CD4-positive, alpha-beta T cell treated with Interferon alpha-2 for 1 hour (primary cell): ENCODE measurements at places on chromosomes 13 and 19.

DNA sequence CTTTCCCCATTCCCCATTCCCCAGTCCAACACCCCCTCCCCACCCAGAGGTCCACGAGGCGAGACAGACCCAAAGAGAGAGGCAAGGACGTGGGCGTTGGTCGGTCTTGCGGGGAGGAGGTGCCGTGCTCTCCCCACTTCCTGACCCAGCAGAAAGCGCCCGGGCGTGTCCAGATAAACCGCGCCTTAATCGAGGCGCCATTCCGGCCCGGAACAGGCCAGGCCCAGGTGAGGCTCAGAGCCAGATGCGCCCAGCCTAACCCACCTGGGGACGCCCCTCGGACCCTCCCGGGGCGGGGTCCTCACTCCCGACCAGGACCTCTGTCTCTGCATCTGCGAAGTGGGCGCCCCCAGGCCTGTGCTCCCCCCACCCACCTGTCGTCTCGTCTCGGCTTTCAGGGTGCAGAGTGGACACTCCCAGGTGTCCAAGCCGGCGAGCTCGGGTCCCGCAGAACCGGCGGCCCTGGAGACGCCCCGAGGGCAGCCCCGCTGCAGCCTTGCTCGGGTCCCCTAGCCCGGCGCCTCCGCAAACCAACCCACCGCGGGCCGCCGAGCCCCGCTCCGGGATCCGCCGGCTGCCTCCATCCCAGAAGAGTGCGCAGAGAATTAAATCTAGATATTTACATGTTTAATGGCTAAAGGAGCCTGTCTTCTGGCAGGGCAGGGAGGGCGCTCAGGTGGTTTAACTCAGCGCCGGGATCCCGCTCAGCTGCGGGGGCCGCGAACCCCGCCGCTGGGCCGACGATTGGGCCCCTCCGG lies 5.0 kb upstream of the ONECUT3 start:
- no peak for DNase-seq

GRCh38 chr13:52399046-52399445 lies 6.9 kb downstream of the THSD1 start:
- no peak for DNase-seq

GRCh38 chr13:59545007-59545406 lies 618.7 kb downstream of the DIAPH3 start:
- no peak for DNase-seq

- no peak for DNase-seq
These were observed 695 bp downstream of the BST2 start for GRCh38 chr19:17404621-17405249.

- no peak for DNase-seq
These were observed 409.0 kb downstream of the COG6 start for GRCh38 chr13:40064154-40065097.

DNA sequence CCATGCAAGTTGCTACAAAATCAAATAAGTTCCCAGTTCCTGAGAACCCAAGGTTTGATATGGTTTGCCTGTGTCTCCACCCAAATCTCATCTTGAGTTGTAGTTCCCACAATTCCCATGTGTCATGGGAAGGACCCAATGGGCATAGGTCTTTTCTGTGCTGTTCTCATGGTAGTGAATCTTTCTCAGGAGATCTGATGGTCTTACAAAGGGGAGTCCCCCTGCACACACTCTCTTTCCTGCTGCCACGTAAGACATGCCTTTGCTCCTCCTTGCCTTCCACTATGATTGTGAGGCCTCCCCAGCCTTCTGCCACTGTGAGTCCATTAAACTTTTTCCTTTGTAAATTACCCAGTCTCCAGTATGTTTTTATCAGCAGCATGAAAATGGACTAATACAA lies 28.5 kb upstream of the TSHZ3 start:
- DNase-seq = no peak

DNA sequence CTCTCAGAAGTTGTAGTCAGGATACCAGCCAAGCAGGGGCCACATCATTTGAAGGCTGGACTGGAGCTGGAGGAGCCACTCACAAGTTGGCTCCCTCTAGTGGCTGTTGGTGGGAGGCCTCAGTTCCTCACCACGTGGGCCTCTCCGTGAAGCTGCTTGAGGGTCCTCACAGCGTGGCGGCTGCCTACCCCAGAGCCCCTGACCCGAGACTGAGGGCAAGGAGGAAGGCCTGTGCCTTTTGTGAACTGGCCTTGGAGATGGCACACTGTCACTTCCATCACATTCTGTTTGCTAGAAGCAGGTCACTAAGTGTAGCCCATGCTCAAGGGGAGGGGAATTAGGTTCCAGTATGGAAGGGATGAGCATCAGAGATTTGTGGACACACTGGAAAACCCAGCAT lies 14.6 kb downstream of the GNA11 start:
- peak; percentile 67 for DNase-seq

DNA sequence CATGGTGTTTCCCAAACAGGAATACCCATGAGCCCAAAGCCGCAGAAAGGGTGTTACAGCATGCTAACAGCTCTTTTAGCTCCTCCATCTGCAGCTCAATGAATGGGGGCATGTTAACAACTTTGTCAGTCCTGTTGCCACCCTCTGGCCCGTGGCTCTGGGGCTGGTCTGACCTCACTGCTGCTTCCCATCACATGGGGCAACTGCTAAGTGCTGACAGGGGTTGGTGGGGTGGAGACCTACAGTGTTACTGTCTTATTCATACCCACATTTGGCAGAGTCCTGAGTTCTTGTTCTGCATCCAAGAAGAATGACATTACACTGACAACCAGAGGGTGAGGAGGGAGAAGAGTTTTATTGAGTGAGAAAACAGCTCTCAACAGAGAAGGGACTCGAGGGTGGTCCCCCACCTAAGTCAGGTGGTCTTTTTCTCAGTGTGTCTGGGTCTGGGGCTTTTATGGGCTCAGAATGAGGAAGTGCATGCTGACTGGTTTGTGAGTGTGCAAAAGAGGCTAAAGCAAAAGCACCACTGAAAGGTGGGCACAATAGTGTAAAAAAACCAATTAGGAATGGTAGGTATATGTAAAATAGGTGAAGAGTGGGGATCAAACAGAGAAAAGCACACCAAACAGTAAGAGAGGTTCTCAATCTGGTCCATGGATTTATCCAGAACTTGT lies 1952.0 kb upstream of the PCDH20 start:
- DNase-seq = no peak

- no peak for DNase-seq
These were observed 62.8 kb downstream of the ZNF536 start for GRCh38 chr19:30434797-30435594.

DNA sequence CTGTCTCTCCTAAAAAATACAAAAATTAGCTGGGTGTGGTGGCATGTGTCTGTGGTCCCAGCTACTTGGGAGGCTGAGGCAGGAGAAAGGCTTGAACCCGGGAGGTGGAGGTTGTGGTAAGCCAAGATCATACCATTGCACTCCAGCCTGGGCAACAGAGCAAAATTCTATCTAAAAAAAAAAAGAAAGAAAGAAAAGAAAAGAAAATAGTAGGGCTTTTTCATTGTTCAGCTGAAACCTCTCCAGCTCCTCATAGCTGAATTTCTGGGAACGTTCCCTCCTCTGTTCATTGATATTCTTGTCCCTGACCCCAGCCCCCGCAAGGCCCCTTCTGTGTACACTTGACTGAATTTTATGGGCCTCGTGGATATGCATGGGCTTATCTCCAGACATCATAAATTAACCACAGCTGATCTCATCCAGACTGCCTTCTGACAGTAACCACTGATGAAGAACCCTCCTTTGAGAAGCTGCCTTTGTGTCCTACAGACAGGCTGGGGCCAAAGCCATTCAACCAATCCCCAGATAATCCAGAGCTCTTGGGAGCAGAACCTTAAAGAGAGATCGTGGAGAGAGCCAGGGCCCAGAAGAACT lies at the start of gene ELSPBP1:
ELSPBP1 (plus strand) TSS at position 424 of the 594 bp plus-strand sequence. CDS start 14,036 bp downstream, outside the sequence.
- no peak for DNase-seq

GRCh38 chr19:29810504-29810871 lies 1.3 kb upstream of the CCNE1 start:
- no peak for DNase-seq

DNA sequence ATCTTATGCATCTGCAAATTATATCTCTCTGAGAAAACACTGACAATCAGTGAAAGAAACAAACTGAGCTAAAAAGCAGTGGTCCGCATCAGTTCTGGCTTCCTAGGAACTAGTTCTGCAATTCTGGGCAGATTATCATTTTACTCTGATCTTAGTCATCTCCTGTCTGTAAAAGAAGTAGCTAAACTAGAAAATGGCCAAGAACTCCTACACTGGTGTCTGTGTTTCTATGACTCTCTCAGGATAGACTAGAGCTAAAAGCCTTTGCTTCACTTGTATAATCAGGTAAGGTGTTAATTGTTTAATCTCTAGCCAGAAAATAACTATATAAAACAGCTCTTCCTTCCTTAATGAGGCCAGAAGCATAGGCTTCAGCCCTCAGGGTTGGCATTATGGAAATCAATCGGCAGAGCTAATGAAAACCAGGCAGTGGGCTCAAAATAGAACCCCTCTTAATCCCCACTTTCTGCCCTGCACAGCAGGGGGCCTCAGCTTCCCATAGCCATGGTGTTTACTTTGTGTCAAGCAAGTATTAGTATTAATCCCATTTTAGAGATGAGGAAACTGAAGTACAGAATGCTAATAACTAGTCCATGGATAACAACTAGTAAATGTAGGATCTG lies 459.2 kb downstream of the FGF14 start:
- DNase-seq = no peak

DNA sequence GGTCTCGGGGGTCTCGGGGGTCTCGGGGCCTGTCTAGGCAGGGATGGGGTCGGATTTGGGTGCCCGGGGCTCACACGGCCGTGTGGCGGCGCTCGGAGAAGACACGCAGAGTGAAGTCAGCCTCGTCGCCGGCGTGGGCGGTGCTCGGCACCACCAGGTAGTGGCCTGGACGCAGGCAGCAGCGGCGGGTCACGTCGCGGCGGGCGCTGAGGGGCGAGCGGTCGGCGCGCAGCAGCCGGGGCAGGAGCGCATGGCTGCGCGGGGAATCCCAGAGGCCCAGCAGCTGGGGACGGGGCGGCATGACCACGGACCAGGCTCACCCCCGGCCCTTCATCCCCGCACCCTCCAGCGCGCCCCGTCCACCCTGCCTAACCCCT lies 8.2 kb downstream of the CAPN12 start:
- DNase-seq = peak; percentile 68

GRCh38 chr13:35953537-35954206 lies 177.5 kb downstream of the DCLK1 start:
- DNase-seq = no peak

DNA sequence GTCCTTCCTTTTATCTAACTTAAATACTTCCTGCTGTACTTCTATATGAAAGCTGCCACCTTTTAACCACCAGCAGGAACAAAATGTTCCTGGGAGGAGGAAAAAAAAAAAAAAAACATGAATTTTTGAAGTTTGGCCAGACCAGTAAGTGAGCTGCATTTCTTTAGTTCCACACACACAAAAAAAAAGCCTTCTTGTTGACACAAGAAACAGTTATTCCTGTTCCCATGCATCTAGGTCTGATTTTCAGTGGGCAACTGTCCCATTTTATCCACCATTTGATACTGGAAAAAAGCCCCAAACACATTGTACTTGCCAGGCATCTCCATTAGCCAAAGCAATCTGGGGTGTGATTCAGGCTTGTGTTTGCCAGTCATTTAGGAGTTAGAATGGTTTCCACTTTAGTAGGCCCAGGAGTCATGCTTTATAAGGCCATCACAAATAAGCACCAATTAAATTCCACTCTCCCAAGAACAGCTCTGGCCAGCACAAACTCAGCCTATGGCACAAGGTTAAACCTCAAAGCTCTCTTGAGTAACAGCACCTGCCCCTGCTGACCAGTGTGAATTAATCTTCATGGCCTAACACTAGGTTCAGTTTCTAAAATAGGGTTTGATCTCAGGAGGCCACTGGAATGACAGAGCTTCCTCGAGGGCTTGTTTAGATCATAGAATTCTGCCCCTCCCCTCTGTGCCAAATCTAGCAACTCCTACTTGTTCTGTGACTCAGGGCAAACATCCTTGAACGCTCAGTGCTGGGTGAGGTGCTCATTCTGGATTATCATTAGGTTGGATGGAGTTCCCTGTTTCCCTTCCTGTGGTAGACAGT lies 67.1 kb downstream of the NUFIP1 start:
- no peak for DNase-seq

DNA sequence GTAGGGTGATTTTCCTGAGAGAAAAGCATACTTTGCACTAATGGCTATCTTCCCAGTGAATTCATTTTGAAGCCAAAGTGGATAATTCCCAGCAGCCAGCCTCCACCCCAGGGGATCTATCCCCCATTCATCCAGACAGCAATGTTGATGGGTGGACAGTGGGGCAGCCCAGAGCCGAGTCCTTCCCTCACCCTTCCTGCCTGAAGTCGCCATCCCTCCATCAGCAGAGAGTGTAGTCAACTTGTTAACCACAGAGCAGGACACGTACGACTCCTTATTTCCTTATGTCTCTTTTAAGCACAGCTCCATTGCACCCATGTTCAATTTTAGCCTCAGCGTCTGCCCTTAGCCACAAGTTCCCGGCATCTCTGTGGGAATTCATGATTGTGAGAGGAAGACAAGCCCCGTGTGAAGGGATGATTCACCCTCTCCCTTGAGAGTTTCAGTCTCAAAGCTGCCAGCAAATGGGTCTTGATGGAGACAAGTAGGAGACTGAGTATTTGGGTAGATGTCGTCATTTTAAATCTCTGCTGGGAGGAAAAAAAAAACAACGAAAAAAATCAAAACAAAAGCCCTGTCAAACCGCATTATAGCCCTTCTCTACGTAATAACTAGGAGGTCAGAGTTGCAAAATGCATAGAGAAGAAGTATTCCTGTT lies 58.3 kb upstream of the MEDAG start:
- DNase-seq = no peak

- DNase-seq = peak; percentile 71
These were observed 918 bp upstream of the LHB start for GRCh38 chr19:49017666-49018351.

GRCh38 chr19:39408392-39409207 lies 2.0 kb downstream of the ZFP36 start:
- DNase-seq = peak; percentile 64

DNA sequence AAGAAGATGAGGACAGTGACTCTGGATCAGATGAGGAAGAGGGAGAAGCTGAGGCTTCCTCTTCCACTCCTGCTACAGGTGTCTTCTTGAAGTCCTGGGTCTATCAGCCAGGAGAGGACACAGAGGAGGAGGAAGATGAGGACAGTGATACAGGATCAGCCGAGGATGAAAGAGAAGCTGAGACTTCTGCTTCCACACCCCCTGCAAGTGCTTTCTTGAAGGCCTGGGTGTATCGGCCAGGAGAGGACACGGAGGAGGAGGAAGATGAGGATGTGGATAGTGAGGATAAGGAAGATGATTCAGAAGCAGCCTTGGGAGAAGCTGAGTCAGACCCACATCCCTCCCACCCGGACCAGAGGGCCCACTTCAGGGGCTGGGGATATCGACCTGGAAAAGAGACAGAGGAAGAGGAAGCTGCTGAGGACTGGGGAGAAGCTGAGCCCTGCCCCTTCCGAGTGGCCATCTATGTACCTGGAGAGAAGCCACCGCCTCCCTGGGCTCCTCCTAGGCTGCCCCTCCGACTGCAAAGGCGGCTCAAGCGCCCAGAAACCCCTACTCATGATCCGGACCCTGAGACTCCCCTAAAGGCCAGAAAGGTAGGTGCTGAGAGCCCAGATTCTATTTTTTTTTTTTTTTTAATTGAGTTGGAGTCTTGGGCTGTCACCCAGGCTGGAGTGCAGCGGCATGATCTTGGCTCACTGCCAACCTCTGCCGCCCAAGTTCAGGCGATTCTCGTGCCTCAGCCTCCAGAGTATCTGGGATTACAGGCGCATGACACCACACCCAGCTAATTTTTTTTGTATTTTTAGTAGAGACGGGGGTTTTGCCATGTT lies 2.3 kb downstream of the PPP1R15A start:
- peak; percentile 44 for DNase-seq

- no peak for DNase-seq
These were observed 94.6 kb downstream of the EFNB2 start for GRCh38 chr13:106440866-106441265.
